Activated naive CD4-positive, alpha-beta T cell (primary cell): ENCODE measurements at places on chromosomes 11 and 22.

DNA sequence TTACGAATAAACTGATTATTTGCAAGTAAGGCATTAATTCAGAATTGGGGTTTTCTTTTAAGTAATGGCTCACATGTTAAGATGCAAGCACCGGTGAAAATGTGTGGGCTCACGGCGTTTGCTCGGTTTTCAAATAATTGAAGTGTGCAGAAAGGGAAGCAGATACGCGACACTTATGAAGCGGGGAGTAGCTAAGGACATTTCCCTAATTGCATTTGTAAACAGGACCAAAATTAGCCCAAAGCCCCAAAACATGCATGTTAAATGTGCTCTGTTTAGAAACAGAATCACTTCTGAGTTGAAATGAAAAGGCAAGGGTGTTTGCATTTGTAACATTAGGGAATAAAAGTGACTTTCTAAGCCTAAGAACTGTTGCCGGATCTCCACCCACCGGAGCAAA lies 61.3 kb downstream of the ELFN2 start:
- no peak for DNase-seq

- DNase-seq, result no peak
These were observed 44.6 kb downstream of the NFAM1 start for GRCh38 chr22:42387631-42388030.

- DNase-seq, result no peak
These were observed 34.7 kb downstream of the ADAMTS15 start for GRCh38 chr11:130483124-130483523.

GRCh38 chr11:132549001-132549400 lies 983.3 kb downstream of the OPCML start:
- no peak for DNase-seq
